Neural progenitor cell (in vitro differentiated cells): ENCODE measurements at places on chromosomes 12 and 14. TPM values are rescaled to one million over a fixed set of nuclear protein-coding genes. Genes with fewer than 3 reads are reported as not detected.

The ACSM4 gene
- not detected in 2 replicates for total RNA-seq

- H3K27me3 ChIP-seq, result no peaks in the 10 kb centered on the region
- H3K4me3 ChIP-seq, result no peak overlapping the region
- DNase-seq, result no peak
Observed at GRCh38 chr14:58792416-58792815, 154.7 kb downstream of the DACT1 start.

DNA sequence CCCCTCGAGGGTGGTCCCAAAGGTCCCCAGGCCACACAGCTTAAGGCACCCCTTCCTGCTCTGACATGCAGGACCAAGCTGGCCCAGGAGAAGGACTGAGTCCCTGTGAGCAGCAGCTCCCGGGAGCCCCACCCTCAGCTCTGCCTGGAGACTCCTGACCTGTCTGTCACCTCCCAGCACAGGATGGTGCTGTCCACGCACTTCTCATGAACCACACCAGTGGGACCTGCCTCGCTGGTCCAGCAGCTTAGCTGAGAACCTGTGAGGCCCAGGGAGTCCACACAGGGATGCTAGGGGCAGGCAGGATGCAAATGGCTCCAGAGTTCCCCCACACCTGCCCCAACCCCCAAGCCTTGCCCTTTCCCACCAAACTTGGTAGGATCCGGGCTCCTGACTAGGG, 27.7 kb downstream of the CCDC85C start:
- H3K36me3 ChIP-seq, result no peaks in the 10 kb centered on the region
- peaks cover 66% of the 10 kb centered on the region for H3K4me1 ChIP-seq
- H3K27ac ChIP-seq, result no peak overlapping the region

The TAS2R30 gene
- 7.9 and 13.1 TPM in 2 replicates for total RNA-seq

The DHRS1 gene
- total RNA-seq, result 19.7 and 27.4 TPM in 2 replicates
